Left forelimb (tissue), 1 donor: ENCODE measurements at places on chromosomes 1 and 21.

- DNase-seq = no peak
These were observed 36.4 kb upstream of the COL11A1 start for GRCh38 chr1:103144681-103145080.

DNA sequence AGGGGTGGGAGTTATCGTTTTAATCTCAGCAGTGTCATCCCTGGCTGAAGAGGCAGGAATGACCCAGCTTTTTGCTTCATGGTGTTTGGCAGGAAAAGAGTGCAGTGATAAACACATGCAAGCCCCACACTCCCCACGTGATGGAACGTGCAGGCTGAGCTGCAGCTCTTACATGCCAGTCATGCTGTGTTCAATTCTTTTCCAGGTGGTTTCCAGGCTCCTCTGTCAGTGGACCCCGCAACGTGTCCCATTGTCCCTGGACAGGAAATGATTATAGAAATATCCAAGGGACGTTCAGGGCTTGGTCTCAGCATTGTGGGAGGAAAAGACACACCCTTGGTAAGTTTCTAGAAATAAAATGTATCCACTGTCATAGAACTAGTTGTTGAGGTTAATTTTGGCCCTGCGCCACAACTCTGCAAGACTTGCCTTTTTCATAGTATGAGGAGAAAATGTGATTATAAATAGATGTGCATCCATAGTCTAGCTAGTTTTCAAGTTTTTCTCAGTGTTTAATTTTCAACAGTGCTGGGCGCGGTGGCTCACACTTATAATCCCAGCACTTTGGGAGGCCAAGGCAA lies 110.2 kb upstream of the L1TD1 start:
- DNase-seq = no peak

- DNase-seq = no peak
These were observed 70.4 kb upstream of the CD55 start for GRCh38 chr1:207251066-207251465.

GRCh38 chr1:87206044-87206831 lies 122.4 kb upstream of the LMO4 start:
- DNase-seq = no peak

GRCh38 chr1:40633931-40634376 lies 31.5 kb downstream of the RIMS3 start:
- DNase-seq = no peak
